ENCODE measurements at places on chromosomes 12 and 14.

GRCh38 chr12:84550518-84550917 is 362.1 kb downstream of the SLC6A15 start:
- no peak for DNase-seq

GRCh38 chr12:93722835-93723567 is 45.8 kb downstream of the CRADD start:
- DNase-seq = no peak

GRCh38 chr12:110349096-110349495 is 54.4 kb downstream of the ANAPC7 start:
- no peak for DNase-seq

- DNase-seq = no peak
Measured at GRCh38 chr12:62808166-62808879, 126.6 kb downstream of the PPM1H start.

- no peak for DNase-seq
Measured at GRCh38 chr12:51784688-51785087, 63.8 kb downstream of the FIGNL2 start.
